Stimulated activated CD4-positive, alpha-beta T cell treated with anti-CD3 and anti-CD28 coated beads, TNF-alpha, amount 100 ng/mL, for 1 hour (primary cell): ENCODE measurements at places on chromosomes 6 and 20.

DNA sequence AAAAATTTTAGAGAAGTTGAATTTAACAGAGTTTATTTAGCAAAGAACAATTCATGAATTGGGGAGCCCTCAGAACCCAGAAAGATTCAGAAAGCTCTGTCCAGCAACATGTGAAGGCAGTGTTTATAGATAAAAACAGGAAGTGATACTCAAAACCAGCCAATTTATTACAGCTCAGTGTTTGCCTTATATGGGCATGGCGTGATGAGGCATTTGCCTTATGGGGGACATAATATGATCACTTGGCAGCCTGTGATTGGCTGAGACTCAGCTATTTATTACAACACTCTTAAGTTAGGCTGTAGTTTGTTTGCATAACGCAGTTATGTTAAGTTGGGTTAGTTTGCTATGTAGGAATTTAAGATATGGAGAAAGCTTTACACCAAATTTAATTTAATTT lies 11.5 kb downstream of the HLA-DPA1 start:
- DNase-seq = no peak

- no peak for DNase-seq
Observed at GRCh38 chr6:42367353-42368011, 84.2 kb downstream of the TRERF1 start.

DNA sequence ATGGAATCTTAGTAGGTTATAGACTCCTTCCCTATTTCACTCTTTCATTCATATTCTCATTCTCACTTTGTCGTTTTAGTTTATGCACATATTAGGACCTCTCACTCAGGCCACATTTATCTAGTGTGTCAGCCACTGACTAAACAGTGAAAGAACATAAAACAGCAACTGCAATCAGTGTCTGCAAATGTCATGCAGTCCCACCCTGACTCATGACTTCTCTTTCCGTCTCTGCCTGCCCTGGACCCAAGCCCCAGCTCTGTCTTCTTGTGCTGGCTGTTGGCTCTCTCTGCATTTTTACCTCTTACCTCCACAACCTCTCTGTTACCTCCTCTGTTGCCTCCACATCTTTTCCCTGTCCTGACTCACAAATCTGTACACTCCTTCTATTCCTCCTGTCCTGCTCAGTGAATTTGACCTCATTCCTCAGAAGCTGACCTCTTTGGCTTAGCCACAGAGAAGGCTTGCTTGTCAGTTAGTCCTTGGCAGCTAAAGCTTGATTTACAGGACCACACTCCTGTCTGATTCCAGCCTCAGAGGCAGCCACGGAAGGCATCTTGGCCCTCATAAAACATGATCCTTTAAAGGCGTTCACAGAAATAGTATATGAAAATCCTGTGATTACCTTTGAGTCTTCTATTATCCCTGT lies 247.6 kb downstream of the PKHD1 start:
- no peak for DNase-seq

- no peak for DNase-seq
Observed at GRCh38 chr6:106973836-106974335, 643 bp downstream of the CD24 start.

DNA sequence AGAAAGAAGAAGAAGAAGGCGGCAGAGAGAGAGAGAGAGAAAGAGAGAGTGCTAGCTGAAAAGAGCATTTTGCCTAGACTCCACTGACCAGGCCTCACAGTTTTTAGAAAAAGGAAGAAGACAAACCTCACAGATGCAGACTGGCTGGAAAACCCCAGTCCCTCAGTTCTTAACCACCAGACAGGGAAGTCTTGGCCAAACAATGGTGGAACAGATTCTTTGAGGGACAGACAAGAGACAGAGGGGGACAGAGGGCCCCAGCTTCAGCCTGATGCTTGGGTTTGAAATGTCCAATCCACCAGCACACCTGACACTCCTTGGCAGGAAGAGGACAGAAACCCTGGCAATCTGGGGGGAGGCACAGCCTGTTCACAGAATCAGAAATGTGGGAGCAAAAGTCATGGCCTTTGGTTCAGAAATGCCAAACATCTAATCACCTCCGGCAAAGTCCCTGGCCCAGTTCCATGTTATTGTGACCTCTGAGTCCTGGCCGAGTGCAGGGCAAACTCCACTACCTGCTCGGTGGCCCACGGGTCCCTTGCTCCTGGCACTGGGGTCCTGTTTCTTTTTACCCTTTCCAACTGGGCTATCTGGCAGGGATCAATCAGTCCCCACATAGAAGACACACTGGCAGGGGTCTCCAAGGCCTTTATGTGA lies 235.2 kb downstream of the LY86 start:
- DNase-seq = no peak

- no peak for DNase-seq
Observed at GRCh38 chr6:108807928-108808327, 40.3 kb upstream of the ARMC2 start.

GRCh38 chr6:27375613-27376079 lies 12.9 kb upstream of the ZNF391 start:
- DNase-seq = no peak
